ENCODE measurements at places on chromosomes 2 and 18. TPM values are rescaled to one million over a fixed set of nuclear protein-coding genes. Genes with fewer than 3 reads are reported as not detected.

ZC3H6 gene
- total RNA-seq, result 9.7 TPM

SNORC gene
- 0.30 TPM for total RNA-seq

ARHGEF33 gene
- 1.7 TPM for total RNA-seq

IL36RN gene
- total RNA-seq, result 10.9 TPM

LINC00305 gene
- not detected for total RNA-seq

DNA sequence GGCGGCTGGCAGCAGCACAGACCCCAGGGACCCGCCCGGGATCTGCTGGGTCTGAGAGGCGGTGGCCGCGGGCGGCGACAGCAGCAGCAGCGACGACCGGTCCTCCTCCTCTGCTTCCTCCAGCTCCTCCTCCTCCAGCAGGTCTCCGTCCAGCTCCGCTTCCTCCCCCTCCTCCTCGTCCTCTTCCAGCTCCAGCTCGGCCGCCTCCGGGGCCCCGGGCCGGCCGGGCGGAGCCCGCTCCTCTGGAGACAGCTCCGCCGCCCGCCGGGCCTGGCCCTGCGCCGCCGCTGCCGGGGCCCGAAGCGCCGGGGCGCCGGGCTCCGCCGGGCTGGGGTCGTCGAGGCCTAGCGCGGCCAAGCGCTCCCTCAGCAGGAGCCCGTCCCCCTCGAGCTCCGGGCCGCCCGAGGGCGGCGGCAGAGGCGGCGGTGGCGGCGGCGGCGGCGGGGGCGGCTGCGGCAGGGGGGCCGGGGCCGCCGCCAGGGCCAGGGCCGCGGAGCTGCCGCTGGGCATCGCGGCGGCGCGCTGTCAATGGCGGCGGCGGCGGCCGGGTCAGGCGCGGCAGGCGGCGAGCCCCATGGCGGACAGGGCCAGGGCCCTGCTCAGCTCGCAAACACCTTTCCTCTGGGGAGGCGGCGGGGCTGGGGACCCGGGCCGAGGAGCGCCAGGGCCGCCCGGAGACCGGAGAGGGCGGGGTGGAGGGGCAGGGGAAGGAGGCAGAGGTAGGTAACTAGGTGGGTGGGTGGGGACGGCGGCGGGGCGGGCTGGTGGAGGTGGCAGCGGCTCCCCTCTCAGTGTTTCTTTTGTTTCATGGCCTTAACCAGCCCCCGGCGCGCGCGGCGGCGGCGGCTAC lies 445 bp downstream of the MEX3C start:
- no peak for DNase-seq

DNA sequence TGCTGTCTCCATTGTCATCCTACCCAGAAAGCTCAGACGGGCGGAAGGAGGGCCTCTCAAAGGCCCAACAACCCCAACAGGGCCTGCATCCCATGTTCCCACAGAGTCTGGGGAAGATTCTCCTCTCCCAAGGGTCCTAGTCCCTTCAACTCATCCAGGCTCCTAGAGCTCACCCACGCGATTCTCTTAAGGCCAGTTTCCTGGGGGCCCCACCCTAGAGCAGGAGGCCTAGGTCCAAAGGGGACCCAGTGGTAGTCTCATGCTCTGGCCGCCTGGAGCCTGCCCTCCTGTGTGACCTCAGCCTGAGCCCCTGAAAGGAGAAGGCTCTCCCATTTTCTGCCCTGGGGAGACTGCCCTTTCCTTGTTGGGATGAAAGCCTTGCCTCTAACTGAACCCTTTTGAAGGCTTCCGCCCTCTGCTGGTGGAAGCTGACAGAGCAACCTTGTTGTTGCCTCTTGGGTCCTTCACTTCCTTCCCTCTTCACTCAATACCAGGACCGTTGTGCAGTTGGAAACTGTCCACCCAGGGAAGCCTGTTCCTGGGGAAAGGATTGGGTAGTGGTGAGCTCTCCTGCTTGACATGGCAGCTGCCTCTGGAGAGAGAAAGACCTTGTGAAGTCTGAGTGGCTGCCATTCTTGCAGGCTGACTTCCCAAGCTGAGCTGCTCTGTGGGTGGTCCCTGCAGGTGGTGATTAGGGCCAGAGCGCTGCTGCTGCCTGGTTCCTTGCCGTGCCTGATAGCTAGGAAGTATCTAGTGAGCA lies 86.0 kb upstream of the ALPP start:
- DNase-seq, result no peak

DNA sequence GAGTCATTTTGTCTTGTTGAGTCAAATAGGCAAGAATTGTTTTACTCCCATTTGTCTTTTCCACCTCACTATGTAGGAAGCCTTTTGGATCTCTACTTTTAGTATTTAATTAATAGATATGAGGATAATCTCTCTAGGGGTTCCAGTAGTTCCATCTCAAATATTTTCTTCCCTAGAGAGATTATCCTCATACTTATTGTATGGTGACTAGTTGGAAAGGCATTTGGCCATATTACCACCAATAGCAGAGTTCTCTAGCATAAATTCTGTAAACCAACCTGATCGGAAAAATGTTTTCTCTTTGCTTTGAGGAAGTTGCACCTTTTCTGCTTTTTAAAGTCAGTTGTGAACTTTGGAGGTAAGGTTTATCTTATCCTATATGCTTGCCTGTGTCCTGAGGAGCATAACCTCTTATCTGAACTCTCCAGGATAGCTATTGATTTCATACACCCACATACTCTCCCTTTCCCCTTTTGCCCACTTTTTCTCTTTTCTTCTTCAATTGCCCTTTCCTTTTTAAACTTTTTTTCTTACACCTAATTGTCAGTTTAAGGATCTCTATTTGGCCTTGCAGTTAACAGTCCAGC lies 100.8 kb downstream of the GALNT1 start:
- no peak for DNase-seq

DNA sequence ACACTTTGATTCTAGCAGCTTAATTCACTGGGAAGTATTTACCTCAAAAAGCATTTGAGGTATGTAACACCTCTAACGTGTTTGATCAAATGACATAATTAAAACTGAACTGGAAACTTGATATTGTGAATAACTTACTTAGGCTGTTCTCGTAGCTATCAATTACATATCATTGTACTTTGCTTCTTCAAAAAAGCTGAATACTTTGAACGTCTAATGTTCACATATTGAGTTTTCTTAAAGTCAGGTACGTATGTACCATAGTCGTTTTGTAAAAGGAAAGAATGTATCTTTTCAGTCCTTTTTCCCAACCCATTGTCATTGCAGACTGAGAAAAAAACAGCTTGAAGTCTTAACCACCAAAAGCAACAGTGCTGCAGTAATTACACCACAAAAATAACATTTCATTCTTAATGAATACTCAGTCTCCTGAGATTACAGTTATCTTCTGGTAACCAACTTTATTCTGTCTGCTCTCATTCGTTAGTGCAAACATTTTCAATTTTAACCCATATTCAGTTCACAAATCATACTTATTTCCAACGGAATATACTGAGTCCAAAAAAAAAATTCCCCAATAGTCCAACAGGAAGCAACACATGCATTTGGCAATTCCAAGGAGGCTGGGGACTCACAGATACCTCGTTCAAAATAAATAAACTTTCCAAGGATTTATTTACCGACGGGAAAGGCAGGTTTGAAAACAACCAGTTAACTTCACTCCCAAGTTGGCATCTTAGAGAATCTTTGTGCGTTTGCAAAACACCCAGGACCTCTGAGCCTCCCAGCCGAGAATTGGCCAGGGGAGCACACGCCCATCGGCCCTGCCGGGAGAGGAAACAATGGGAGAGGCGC lies 1.1 kb downstream of the CHN1 start:
- peak; percentile 15 for DNase-seq

DNA sequence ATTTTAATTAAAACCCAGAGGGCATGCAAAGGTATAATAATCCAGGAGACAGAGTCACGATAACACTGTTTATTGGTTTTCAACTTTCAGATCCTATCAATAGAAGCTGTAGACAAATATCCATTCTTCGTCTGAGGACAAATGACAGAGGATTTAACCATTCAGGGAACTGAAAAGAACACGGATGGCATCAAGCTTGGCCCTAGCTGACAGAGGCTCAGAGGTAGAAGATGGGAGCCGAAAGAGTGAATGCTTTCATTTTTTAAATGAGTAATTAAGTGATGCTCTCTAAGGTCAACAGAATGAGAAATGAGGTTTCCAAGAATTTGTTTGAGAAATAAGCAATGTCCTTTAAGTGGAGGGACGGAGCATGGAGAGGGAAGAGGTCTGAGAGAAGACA lies 62.1 kb downstream of the BCL2 start:
- no peak for DNase-seq

GRCh38 chr18:48923746-48924629 lies 26.8 kb downstream of the SMAD7 start:
- DNase-seq, result peak; percentile 20

GRCh38 chr2:10413991-10414451 lies 34.1 kb downstream of the ODC1 start:
- DNase-seq, result no peak

DNA sequence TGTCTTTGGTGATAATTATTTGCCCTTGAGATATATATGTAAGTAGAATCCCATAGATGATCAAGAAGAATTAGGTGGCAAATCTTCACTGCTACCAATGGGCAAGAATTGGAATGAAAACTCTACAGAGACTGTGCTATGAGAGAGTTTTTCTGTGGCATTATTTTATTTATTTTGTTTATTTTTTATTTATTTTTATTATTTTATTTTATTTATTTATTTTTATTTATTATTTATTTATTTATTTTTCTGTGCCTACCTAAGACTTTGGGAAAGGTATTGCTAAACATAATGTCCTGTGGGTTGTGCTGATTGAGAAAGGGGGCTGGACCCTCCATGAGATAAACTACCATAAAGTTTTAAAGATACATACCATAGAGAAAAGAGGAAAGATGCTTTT lies 16.6 kb upstream of the NR4A2 start:
- no peak for DNase-seq

- DNase-seq, result no peak
Measured at GRCh38 chr2:112880091-112880531, 30.9 kb upstream of the IL37 start.

DNA sequence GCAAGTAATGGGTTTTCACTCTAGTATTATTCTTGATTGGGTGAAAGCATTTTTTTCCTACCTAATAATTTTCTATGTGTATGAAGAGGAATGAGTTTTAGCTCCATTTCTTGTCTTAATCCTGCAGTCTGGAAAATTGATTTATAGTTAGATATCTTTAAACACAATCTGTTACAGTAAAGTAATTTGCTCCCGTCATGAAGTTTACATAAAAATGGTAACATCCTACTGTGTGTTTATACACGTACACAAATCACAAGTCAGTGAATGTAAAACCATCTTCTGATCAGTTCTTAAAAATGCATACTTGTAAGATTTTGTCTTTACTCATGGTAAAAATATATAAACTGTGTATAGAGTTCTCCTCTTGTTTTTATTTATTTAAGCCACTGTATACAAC lies 51.1 kb downstream of the MAP2 start:
- no peak for DNase-seq

DNA sequence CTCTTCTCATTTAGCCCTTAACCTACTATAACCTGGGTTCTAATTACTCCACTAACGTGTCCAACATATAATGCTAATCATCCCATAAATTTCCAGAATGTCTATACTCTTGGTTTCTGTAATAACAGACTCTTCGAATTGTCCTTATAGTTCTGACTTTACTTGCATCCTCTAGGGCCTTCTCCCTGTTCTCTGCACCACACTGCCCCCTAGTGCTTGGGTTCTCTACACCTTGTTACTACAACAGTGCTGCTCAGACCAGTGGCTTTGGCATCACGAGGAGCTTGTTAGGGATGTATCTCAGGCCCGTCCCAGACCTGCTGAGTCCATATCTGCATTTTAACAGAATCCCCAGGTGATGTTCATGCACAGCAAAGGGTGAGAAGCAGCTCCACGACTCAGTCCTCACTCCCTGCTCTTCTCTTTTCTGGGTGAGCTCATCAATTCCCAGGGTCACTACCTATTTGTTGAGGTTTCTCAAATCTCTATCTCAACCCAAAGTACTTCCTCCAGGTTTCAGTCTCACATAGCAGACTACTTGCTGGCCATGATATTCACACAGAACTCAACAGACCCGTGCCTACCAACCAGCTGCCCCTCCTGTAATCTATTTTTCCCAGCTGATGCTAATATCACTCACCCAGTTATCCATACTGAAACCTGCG lies 14.5 kb upstream of the DDX1 start:
- DNase-seq, result peak; percentile 22

GRCh38 chr2:69013840-69014821 lies 1.2 kb downstream of the ANTXR1 start:
- peak; percentile 75 for DNase-seq

DNA sequence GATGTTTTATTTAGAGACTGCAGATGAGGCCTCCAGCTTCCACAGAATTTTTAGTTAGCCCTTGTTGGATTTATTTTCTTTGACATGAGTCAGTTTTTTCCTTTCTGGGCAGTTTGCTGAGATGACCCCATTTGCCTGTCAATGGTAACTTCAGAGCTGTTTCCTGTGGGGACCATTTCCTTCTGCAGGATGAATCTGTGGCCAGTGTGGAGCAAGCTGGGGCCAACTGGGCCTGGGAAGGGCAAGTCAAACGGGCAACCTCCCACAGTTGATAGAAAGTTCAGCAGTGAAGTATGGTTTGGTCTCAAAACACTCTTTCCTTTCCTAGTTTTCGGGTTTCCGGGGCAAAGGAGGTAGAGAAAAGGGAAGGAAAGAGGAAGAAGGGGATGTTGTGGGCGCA lies 291.4 kb upstream of the NRP2 start:
- DNase-seq, result no peak

DNA sequence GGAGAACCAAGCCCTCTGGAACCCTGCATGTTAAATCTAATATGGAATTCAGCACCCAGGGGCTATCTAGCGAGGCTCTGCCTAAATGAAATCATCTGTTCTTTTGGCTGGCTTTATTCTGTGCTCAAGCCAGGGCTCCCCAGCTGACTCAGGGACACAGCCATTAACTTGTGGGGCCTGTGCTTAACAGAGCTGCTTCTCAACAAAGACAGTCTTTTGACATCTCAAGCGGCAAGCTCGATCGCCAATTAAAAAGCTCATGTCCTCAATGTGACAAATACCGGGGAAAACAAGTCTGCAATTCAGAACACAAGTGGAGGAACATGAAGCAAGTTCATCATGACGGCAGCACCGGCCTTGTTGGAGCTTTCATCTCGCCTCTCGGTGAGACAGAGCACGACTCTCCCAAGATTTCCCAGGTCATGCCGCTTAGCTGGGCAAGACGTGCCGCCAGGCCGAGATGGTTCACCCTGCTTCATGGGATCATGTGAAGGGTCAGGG lies 64.9 kb downstream of the KLHL29 start:
- no peak for DNase-seq

DNA sequence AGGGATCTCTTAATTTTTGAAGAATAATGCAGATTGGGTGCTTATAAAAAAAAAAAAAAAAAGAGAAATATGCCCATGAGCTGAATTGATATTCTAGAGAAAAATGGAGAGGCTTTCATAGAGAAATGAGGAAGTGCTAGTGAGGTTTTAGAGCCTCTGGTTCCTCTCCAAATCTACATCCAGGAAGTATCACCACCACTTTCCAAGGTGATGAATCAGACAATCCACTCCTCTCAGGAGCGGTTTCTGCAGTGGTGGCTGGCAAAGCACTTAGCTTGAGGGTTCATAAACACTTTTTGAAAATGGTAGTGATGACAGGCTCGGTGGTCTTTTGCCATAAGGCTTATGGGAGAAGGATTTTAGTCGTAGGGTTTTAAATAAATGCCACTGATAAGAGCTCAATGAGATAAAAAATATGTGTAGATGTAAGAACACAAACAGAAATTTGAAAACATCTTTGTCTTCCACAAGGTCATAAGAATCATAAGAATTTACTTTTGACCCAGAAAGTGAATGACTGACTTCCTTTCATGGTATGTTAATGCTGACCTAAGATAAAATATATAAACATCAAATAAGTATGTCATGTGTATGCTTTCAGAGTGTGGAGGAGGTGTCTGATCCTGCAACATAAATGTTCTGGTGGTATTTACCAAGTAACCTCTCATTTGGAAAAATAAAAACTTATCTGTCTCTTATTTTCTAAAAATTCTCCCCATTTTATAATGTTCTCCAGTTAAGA lies 42.1 kb upstream of the DSG1 start:
- no peak for DNase-seq
